ENCODE measurements at places on chromosomes 7 and 10.

GRCh38 chr7:22127835-22128527 lies 182.3 kb upstream of the CDCA7L start:
- no peak for DNase-seq

- DNase-seq, result no peak
Observed at GRCh38 chr10:118392761-118393160, 50.6 kb upstream of the FAM204A start.

DNA sequence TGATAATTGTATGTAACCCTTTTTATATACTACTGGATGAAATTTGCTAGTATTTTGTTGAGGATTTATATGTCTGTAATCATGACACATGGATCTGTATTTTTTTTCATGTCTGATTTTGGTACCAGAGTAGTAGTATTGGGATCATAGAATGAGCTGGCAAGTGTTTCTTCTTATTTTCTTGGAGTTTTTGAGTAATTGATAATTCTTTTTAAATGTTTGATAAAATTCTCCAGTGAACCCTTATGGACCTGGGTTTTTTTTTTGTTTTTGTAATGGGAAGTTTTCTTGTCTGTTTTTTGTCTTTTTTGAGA lies 28.4 kb downstream of the ZNF33A start:
- DNase-seq, result no peak

GRCh38 chr7:11237742-11238141 lies 264.1 kb downstream of the PHF14 start:
- no peak for DNase-seq

DNA sequence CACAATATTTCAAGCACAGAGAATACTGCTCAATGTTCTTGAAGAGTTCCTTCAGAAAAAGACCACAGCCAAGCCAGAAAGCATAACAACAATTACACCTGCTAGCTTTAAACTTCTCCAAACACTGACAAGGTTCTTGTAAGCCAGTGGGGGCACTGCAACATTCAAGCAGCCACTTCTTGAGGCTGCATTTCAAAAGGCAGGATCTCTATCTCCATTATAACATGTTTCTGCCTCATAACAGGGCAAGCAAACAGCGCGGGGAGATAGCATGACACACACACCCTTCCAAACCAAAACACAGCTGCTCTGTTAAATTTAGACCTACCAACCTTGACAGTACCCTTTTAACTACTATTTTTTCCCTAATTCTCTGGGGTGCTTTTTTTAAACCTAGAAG lies 30.8 kb downstream of the CHCHD3 start:
- DNase-seq, result no peak

DNA sequence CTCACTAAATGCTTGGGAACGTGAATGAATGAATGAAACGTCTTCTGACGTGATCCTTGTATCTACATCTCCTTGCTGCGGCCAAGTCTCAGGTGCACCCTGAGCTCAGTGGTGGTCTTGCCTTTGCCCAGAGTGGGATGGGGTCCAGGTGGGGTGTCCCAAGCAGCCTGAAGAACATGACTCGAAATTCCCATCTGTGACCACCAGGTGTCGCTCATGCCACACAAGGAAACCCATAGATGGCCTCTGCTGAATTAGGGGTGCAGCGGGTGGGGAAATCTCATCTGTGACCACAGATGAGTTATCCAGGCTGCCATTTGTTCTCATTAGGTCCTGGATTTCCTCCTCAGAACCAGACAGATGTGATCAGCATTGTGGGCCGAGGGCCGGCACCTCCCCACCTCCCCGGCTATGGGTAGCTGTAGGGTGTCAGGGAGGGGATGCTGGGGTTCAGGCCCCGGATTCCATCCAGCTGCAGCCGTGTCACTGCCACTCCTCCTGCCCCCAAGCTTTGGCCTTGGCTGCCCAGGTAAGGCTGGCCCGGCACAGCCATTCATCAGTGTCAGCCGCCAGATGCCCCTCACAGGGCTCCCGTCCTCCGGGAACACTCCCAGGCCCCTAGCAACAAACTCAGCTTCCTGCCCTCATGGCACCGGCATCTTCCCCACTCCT lies 21.0 kb upstream of the GNA12 start:
- DNase-seq, result peak; percentile 32

- DNase-seq, result no peak
Observed at GRCh38 chr7:43926798-43927123, 525 bp downstream of the UBE2D4 start.
